DMS53 (cell line): ENCODE measurements at places on chromosomes 12 and 14.
A peak's percentile ranks its signal among the peaks of the same experiment; 100 is the strongest.

DNA sequence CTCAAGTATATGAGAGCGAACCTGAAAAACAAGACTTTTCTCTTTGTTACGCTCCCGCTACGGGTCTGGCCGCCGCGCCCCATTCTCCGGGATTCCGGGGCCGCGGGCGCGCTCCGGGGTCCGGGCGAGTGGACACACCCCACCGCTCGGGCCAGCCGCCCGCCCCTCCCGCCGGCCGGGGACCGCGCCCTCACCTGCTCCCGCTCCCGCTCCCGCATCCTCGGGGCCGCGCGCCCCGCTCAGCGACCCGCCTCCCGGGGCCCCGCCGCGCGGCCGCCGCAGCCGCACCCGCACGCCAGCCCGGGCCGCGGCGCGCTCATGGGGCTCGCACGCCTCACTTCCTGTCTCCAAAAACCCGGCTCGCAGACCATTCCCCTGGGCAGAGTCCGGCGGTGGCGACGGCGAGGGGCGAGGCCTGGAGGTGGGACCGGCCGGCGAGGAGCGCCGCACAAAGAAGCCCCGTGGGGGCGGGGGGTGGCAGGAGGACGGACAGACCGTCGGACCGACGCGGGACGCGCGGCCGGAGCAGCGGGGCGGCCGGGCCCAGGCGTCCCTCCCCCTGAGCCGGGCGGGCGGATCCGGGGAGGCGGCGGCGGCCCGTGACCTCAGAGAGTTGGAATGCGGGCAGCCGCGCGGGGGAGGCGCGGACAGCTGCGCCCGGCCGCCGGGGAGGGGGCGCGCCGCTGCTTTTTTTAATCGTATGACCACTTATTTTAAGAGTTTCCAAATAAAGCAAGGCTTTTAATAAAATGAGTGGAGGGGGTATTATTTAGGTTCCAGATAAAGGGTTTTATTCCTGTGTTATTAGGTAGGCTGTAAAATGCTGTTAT lies at the start of gene PTPN21:
TSS of gene PTPN21 (minus strand) at position 551 of the 830 bp plus-strand sequence. CDS start 4,590 bp downstream, outside the sequence.
- DNase-seq, result peak; percentile 85

DNA sequence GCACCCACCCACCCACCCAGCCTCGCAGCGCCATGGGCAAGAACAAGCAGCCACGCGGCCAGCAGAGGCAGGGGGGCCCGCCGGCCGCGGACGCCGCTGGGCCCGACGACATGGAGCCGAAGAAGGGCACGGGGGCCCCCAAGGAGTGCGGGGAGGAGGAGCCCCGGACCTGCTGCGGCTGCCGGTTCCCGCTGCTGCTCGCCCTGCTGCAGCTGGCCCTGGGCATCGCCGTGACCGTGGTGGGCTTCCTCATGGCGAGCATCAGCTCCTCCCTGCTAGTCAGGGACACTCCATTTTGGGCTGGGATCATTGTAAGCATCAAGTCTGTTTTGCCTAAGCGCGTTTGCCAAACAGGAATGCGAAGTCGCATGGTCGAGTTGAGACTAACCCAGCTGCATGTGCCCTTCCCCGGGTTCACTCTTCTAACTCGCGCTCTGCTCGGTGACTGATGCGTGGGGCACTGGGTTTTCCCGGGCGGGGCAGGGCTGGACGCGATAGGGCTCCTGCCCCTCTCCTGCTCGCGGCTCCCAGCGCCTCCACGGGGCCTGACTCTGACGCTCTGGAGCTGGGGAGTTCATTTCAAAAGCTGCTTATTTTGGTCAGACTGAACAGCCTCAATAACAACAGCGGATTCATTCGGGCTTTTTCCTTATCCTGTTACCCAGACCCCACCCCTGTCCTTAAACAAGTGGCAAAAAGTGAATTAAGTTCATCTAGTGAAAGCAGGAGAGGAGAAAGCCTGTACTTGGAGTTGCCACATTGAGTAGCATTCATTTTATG lies 458 bp downstream of the SSPN start:
- peak; percentile 80 for DNase-seq

- no peak for DNase-seq
Measured at GRCh38 chr14:72439707-72440106, 454.2 kb downstream of the DPF3 start.

GRCh38 chr14:102875652-102876051 lies 46.8 kb upstream of the AMN start:
- DNase-seq, result peak; percentile 66

GRCh38 chr14:100755649-100756048 lies 29.0 kb downstream of the DLK1 start:
- no peak for DNase-seq

DNA sequence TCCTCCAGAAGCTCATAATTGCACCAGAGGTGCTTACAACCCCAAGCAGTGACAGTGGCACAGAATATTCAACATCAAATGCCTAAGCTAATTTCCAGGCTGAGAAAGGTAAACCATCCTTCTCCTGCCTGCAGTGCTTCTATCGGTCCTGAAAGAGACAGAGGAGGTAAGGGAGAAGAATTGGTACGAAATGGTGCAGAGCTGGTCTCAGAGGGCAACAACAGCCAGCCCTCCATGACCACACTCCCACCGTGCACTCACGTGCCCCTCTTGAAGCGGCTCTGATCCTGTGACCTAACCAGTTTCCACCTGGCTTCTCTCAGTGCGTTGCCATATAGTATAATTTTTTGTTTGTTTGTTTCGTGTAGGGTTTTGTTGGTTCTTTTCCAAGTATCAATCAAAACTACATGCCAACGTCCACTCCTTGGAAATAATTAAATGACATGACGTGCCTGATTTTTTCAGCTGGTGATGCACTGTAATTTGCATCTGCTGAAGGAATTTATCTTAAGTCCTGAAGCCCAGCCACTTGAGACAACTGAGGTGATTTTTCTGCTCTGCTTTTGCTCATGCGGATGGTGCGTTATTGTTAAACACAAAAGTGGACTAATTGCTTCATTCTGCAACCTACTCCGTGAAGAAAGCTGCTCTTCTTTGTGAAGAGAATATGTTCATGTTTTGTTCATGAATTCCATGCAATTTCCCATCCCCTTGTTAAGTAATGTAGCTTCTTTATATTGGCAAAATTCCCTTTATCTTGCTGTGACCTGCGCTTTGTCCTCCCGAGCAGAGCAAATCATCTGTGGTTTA lies 1.3 kb upstream of the ATP2A2 start:
- peak; percentile 64 for DNase-seq

DNA sequence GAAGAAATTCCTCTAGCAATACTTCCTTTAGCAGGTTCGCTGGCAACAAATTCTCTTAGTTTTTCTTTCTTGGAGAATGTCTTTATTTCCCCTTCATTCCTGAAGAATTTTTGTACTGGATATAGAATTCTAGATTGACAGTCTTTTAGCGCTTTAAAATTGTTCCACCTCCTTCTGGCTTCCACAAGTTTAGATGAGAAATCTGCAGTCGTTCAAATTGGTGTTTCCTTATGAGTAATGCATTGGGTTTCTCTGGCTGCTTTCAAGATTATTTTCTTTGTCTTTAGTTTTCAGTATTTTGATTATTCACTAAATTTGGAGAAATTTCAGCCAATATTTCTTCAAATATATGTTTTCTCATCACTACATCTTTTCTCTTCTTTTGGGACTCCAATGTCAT lies 33.3 kb upstream of the FGF6 start:
- peak; percentile 81 for DNase-seq

DNA sequence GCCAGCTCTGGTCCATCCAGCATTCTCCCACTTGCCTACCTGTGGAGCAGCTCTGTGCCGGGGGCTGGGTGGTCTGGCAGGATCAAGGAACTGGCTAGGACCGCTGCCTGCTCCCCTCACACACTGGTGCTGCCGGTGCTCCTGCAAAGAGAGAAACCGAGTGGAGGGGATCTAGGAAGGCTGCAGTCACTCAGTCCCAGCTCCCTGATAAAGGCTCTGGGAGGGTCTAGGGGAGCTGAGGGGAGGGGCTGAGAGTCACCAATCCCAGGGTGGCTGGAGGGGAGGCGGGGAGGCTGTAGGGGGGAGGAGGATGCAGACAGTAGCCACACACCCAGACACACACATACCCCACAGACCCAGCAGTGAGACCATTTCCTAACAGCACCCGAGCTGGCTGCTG lies at the start of gene TAC3:
TSS of gene TAC3 (minus strand) at position 182 of the 400 bp plus-strand sequence. CDS start 732 bp downstream, outside the sequence.
- no peak for DNase-seq

GRCh38 chr12:41663598-41664265 lies 475.6 kb downstream of the PDZRN4 start:
- DNase-seq, result peak; percentile 88

DNA sequence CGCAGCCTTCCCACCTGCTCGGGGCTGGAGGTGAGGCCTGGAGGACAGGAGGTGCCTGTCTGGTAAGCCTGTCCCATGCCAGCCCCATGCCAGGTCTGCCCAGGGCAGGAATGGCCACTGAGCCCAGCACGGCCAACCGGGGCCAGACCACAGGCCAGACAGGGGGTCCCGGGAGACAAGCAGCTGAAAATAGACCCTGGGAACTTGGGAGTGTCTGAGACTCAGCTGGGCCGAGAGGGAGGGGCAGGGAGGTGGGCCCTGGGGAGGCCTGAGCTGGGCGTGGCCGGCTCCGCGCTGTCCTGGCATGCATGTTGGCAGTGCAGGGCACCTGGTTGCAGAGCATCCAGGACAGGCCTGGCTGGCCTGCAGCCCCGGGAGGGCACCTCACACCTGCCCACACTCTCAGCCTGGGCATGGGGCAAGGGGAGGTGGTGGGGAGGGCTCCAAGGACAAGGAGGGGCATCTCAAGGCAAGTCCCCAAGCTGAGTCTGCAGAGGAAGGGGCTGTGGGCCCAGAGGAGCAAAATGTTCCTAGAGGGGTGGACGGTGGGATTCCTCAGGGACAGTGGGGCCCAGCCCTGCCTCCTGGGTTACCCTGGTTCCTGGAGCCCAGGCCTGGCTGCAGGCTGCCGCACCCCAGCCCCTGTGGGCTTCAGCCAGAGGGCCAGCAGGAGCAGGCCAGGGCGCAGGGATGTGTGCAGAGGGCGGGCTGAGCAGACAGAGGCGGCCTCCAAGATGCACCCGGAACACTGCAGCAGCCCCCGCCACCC lies 3.2 kb upstream of the CRIP1 start:
- DNase-seq, result no peak

GRCh38 chr14:105431256-105431655 lies 11.6 kb downstream of the MTA1 start:
- no peak for DNase-seq

GRCh38 chr12:92036061-92036620 lies 109.5 kb downstream of the BTG1 start:
- DNase-seq, result peak; percentile 34

DNA sequence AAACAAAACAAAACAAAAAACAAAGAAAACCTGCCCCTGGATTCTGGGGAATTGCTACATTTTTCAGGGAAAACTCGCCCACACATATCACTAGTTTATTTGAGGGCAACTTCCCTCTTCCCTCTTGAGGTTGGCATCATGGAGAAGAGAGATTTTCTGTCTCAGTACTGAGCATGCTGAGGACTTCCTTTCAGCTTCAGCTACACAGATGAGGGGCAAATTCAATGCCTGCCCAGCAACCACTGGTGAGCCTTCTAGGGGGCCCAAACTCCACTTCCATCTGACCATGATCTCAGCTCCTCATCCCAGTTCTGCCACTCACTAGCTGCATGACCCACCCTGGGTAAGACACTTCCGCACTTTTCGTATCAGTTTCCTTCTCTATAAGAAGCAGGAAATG lies 63.1 kb upstream of the SCN8A start:
- no peak for DNase-seq

- DNase-seq, result peak; percentile 86
Measured at GRCh38 chr12:27332714-27333402, at the start of gene BMAL2. Gene BMAL2 (plus strand): TSS chr12:27332836. CDS start chr12:27333073, 237 bp downstream.

- DNase-seq, result no peak
Measured at GRCh38 chr14:75690010-75690409, 29.0 kb downstream of the TTLL5 start.

DNA sequence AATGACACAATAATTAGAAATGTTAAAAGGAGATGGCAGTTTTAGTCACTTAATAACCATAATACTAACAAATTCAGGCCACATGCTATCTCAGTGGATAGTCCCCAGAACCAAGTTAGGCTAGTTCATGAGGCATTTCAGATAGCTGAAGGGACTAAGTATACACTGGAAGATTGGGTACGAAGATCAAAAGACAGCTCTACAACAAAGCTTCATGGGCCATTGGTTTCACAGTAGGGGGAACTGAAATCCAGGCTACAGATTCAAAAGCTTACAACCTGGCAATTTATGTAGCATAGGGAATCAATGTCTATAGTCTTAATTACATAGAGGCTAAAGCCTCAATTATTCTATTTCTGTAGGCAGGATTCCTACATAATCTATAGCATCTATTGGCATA lies 343.0 kb downstream of the RGS6 start:
- DNase-seq, result no peak

- no peak for DNase-seq
Measured at GRCh38 chr14:105326891-105327694, 12.5 kb downstream of the PACS2 start.

- DNase-seq, result no peak
Measured at GRCh38 chr14:39469094-39469710, 37.0 kb upstream of the FBXO33 start.

GRCh38 chr14:31717294-31718085 lies 156.3 kb downstream of the NUBPL start:
- peak; percentile 1 for DNase-seq

DNA sequence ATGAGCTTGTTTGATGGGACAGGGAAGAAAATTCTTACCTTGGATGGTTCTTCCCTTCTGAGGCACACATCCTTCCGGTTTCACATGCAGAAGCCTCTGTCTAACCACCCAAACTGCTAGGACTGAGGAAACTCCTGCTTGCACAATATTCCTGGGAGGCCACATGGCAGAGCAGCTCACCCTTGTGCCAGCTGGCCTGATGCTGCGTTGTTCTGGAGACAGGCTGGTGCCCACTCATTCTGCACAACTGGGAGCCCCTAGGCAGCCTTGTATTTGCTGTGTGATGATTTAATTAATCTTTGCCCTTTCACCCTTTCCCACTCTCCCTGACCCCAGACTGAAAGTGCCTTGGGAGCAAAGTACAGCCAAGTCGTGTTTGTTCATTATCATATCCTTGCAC lies 130.8 kb downstream of the RTN1 start:
- DNase-seq, result no peak

GRCh38 chr12:58922849-58923248 lies 2.5 kb upstream of the LRIG3 start:
- no peak for DNase-seq

DNA sequence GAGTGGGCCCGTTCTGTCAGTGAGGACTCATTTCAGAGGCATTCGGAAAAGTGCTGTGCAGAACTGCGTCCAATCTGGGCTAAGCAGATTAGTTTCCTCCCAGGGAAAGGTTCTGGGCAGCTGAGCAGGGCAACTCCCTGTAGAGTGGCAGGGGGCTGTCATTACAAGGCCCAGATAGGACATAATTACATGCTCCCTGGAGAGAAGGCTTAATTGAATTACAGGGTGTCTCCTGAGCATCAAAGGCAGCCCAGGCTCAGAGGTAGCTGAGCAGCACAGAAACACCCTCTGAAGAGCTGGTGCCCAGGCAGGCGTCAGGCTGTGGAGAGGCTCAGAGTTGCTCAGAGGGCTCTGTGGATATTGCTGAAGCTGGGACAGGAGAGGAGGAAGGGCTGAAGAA lies 36.0 kb downstream of the SLC8A3 start:
- no peak for DNase-seq
